ENCODE measurements at places on chromosomes 6 and 20.

- no peak for DNase-seq
These were observed 190.2 kb downstream of the BMP7 start for GRCh38 chr20:57076152-57076652.

DNA sequence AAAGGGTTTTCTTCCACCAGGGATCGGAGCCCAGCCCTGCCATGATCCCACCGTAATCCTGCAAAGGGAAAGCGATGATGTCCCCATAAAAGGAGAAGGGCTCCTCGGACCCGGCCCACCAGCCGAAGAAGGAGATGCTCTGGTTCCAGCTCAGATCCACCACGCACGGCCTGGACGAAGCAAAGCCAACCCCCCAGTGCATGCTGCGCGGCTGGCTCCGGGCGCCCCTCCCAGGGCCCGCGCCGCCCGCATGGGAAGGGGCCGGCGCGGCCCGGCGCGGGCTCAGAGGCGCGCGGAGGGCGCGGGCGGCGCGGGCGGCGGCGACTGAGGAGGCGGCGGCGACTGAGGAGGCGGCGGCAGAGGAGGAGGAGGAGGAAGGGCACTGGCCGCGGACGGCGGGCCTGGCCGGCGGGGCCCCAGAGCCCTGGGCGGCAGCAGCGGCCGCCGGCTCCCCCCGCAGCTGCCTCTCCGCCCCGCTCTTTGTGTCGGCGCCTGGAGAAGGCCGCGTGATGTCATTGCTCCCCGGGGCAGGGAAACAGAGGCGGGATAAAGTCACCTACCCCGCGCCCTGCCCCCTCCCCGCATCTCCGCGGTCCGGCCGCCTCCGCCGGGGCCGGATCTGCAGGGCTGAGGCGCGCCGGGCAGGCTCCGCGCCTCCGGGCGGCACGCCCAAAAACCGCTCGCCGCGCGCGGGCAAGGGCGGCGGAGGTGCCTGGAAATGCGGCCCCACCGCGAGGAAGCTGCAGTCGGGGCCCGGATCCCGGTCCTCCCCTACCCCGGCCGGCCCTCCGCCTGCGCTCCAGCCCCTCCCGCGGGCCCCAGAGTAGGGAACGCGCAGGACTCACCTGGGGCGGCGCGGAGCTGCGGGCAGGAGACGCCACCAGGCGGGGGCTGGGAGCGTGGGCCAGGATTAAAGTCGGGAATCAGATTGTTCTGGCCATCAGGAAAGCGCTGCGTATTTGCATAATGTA, at the start of gene FAXC:
FAXC (minus strand) TSS at position 504 of the 971 bp plus-strand sequence; CDS start at position 202, 302 bp downstream.
- no peak for DNase-seq

DNA sequence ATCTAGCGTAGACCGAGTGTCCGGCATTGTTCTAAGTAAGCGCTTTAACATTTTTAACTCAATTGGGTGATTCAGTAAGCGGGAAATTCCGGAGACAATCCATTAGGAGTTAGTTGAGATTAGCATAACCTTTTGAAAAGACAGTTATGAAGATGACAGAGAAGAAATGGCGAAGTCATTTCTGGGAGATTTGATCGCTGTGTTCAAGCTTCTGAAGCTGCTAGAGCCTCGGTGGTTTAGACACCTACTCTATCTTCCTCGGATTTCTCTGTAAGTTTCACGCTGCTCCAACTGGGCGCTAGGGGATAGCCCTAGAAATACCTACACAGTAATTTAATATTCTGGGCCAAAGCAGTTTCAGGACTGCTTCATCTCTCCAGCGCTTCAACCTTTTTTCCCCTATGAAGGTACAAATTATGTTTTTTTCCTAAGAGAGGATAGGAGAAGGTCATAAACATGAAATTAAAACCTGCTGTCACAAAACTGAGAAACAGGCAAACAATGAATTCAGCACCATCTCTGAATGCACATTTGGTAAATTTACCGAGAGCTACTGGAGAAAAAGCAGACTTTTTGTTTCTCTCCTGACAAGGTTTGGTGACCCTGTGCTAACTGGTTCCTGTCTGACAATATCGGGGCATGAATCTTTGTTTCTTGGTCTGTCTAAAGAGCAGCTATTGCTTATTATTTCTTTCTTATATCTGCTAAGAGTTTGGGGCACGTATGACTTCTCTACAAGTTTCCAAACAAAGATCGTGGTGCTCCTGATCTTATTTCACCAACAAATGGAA, 22.4 kb downstream of the ZNF311 start:
- DNase-seq, result no peak

DNA sequence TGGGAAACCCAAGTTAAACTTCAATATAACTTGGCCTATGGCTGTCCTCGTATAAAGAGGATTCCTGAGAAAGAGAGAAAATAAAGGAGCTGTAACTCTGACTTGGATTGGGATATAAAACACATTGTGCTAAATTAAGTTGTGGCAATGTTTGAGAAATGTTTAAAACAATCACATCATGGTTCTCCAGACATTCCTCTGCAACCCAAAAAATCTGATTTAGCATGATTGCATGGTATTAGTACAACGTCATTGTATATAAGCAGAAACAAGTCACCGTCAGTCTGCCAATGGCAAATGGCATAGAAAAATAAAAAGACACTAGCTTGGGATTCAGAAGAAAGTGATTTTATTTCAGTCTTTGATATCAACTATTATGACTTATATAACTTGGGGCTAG, 140.2 kb upstream of the FAM83B start:
- DNase-seq, result no peak
